ENCODE measurements at places on chromosomes 6 and 20.
A peak's percentile ranks its signal among the peaks of the same experiment; 100 is the strongest.

- no peak for DNase-seq
These were observed 20.0 kb downstream of the PREX1 start for GRCh38 chr20:48807586-48808381.

DNA sequence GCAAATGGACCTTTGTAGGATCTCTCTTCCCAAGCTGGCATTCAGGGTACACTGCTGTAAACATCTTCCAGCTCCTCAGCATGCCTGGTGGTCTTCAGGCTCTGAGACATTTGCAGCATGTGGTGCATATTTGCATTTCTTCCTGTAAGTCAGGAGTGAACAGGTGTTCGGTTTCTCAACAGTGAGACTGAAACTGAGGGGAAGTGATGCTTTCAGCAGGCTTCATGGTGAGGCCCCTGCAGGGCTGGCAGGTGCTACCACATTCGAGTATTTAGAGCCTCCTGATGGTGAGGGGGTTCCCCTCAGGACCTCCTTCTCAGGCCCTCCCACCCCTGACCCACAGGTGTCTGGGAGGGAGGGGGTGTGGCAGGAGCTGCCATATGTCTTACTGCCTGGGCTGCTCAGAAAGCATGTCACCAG, 15.1 kb downstream of the MYBL2 start:
- DNase-seq: peak; percentile 47

- no peak for DNase-seq
These were observed 106.8 kb downstream of the OR2B2 start for GRCh38 chr6:27805347-27805746.

DNA sequence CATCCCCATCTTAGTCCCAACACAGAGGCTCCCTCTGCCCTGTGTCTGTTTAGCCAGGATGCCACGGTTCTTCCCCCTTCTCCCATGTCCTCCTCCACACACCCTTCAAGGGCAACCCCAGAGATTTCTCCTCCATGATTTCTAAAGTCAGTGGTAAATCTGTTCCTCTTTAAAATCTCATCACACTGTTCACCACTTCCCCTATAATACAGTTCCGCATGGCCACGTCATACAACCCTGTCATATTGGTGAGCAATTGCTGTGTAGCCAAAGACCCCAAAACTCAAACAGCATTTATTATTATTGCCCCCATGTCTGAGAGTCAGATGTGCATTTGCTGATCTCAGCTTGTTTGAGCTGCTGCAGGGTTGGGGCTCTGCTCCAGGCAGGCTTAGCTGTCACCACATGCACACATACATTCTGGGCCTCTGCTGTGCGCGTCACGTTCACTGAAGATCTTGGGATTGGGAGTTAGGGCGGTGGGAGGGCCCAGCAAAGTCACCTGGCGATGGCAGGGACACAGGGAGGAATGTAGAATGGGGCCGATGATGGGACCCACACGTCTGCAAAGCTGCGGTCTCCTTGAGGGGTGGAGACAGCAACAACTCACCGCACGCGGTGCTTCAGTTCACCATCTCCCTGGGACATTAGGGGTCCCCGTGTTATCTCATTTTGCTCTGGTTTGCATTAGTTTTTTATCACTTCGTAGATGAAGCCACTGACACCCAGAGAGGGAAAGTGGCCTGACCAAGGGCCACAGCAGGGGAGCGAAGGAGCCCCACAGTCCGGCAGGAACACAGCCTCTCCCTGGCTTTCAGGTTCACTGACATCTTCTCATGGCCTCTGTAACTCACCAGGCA, 36.9 kb upstream of the CD93 start:
- DNase-seq: no peak

DNA sequence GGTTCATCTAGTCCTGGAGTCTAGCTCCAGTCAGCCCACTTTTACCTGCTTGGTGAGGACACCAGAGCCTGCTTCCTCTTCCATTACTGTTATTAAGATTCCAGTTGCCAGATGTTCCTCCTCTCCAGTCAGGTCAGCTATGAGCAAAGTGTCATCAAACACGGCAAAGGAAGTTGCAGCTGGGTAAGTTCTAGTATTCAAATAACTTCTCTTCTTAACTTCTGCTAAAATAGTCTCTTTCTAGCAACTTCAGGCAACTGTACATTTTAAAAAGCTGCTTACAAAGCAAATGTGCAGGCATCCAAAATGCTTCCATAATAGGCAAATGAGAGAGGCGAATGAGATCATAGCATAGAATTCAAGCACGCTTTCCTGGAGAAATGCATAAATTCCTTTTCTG, 18.4 kb upstream of the MRPS18A start:
- DNase-seq: no peak

DNA sequence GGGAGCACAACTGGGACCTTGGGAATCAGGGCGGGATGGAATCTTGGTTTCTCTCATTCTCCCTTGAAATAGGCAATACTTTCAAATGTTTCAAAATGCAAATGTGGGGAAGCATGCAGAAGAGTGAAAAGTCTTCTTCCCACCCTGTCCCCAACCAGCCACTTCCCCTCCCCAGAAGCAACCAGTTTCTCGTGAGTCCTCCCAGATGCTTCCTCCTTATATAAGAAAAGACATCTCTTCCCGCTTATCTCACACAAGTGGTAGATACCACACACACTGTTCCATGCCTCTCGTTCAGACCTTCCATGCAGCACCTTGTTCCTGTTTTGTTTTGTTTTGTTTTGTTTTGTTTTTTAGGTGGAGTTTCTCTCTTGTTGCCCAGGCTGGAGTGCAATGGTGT, 25.1 kb downstream of the HCK start:
- no peak for DNase-seq

DNA sequence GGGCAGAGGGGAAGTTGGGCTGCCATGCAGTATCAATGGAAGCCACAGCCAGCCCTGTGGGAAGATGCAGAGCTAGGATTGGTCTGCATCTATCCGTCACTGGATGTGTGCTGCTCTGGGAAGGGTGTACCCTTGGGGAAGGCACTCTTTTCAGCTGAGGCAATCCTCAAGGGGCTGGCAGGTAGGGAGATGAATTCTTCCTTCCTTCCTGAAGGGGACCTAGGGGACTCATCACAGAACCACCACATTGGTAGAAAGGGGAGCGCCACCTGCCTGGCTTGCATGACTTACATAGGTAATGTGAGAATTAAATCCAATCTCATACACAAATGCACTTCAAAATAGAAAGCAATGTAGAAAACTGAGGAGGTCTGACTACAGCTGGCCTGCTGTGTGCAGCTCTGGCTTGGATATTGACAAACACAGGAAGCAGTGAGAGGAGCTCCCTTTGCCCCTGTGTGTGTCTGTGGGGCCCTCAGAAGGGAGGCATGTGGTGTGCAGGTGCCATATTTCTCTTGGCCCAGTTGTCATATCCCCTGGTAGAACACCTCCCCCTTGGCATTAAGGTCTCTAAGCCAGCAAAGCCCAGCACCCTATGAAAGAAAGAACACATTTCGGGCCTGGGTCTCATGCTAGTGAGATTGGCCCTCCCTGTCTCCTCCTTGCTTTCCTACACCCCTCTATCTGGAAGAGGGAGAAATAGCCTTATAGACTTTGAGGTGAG, 260.3 kb upstream of the MOCS1 start:
- no peak for DNase-seq

DNA sequence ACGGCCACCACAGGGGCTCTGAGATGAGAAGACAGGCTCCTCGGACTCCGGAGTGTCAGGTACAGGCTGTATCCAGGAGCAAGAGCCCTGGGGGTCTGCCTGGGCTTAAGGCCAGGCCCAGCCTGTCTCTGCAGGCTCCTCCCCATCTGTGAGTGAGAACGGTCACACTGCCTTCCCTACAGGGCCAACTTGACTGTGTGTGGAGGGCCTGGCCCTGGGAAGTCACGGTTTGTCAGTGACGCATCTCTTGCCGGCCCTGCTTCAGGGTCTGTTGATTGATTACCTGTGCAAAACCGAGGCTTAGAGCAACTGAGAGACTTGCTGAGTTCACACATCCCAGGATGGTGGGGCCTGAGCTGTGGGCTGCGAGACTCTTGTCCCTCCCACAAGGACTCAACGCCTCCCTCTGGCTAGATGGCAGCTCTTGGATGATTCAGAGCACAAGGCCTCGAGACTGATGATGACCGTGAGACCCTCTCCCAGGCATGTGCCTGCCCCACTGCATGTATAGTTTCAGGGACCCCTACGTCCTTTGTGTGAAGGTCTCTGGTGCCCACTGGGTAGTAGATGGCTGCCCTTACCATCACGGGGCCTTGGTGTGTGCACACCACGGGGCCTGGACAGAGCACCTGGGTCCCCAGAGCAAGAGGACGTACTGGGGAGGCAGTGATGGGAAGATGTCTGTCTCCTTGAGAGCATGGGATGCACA, 5.9 kb downstream of the RBM38 start:
- DNase-seq: no peak

DNA sequence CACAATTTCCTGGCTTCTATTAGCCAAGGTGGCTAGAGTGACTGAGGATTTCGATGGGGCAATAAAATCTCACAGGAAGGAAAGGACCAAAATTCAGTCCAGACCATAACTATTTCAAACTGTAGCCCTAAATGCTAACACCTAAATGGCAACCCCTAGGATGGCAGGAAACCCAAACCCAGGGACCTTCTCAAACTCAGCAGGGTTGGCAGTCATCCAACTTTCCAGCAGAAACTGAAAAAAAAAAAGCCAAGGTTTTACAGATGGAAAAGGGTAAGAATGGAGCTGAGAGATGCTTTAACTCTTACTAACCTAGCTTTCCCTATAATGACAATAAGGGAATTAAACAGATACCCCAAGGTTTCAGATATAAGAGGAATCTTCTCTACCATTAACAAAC, 10.5 kb downstream of the IBTK start:
- no peak for DNase-seq

- DNase-seq: no peak
These were observed 56.7 kb downstream of the GJA10 start for GRCh38 chr6:89950879-89951391.

GRCh38 chr20:35559042-35559693, 17.3 kb downstream of the ERGIC3 start:
- DNase-seq: no peak
